Progenitor cell of endocrine pancreas (in vitro differentiated cells): ENCODE measurements at places on chromosomes 6 and 20.

DNA sequence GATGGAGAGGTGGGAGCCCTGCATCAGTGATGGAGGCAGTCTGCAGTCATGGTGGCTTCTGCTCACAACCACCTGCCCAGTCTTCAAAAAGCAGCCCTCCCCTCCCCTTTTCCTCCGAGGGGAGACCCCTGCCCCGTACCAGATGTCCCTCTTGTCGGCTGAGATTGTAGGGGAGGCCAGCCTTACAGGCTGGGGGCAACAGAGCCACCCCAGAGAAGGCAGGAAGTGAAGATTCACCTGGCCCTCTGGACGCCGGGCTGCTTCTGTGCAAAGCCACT lies 4.5 kb downstream of the TNFRSF6B start:
- H3K36me3 ChIP-seq, result peaks cover 4% of the 10 kb centered on the region
- H3K27me3 ChIP-seq, result no peaks in the 10 kb centered on the region
- no peak for DNase-seq
- H3K27ac ChIP-seq, result no peak overlapping the region
- H3K4me3 ChIP-seq, result no peak overlapping the region

DNA sequence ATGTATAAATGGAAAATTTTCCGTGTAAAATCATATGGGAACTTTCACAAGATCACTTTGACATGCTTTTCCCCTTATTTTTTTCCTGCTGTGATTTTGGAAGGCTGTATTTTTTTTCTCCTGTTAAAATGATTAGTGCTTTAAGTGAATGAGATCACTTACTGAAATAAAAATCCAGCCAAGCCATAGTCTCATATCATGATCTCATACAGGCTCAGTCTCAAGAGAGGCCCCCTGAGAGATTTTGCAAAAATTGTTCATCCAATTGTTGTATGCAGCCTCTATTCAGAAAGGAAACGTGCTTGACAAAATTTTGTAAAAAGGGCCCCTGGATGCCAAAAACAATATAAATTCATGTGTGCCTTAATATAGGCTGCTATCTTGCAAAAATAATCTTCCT lies 528.2 kb downstream of the HDGFL1 start:
- no peaks in the 10 kb centered on the region for H3K36me3 ChIP-seq
- no peaks in the 10 kb centered on the region for H3K27me3 ChIP-seq
- no peak overlapping the region for H3K4me3 ChIP-seq
- H3K4me1 ChIP-seq, result no peaks in the 10 kb centered on the region
- DNase-seq, result no peak

- H3K36me3 ChIP-seq, result no peaks in the 10 kb centered on the region
- DNase-seq, result no peak
- H3K4me1 ChIP-seq, result peaks cover 2% of the 10 kb centered on the region
- H3K4me3 ChIP-seq, result peak overlapping the region; percentile 85
- peak overlapping the region; percentile 98 for H3K27ac ChIP-seq
Measured at GRCh38 chr6:28953039-28953584, 29.3 kb upstream of the TRIM27 start.

GRCh38 chr6:104908888-104909525 lies 47.9 kb upstream of the LIN28B start:
- H3K4me1 ChIP-seq, result no peaks in the 10 kb centered on the region
- H3K27me3 ChIP-seq, result no peaks in the 10 kb centered on the region
- no peak overlapping the region for H3K4me3 ChIP-seq
- DNase-seq, result no peak
- peak overlapping the region; percentile 22 for H3K27ac ChIP-seq

GRCh38 chr20:62702895-62703852 lies 5.5 kb upstream of the NTSR1 start:
- H3K27ac ChIP-seq, result no peak overlapping the region
- H3K4me3 ChIP-seq, result no peak overlapping the region
- H3K27me3 ChIP-seq, result peaks cover 53% of the 10 kb centered on the region

DNA sequence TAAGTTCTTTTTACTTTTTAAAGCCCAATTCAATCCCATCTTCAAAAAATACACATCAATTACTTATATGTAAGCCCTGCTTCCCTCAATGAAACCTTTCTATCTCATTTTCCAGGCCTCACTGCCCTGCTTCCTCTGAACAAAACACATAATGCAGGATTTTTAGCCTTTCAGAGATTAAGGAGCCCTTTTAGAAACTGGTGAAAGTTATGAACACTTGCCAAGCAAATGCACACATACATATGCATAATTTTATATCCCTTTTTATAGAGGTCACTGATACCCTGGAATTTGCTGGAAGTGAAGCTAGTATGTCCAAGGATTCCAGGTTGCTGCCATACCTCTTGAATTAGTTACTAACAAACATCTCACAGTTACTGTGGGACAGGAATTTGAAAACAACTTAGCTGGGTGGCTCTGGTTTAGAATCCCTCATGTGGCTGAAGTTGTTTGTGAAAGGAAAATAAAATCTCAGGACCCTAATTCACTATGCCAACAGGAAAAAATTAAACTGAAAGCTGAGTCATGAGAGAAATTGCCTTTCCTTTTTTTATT lies 75.8 kb downstream of the UBE3D start:
- no peak for DNase-seq
- peaks cover 2% of the 10 kb centered on the region for H3K36me3 ChIP-seq
- no peaks in the 10 kb centered on the region for H3K4me1 ChIP-seq
- no peak overlapping the region for H3K4me3 ChIP-seq

DNA sequence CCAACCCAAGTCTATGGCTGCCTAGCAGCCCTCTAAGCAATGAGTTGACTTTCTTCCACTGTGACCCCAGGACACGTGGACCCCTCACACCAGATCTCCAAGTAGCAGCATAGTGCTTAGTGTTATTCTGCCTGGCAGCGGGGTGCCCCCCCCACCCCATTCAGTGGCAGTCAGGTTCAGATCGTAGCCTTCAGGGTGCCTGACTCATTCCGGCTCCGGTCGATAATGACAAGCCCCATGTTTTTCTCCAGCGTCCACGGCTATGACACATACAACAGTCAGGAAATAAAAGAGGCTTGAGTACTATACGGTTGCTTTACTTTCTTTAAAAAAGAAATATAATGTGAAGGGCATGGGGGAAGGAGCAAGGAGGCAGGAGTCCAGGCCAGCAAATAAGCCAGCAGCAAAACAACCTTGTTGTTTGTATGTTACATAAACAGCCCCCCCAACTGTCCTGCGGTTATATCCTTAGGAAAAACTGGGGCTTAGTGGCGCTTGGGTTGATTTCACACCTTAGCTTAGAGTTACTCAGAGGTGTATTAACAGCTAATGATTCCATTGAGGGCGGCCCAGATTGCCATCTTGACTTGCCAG lies 23.1 kb downstream of the GNAS start:
- H3K36me3 ChIP-seq, result peaks cover under 1% of the 10 kb centered on the region
- DNase-seq, result no peak
- no peak overlapping the region for H3K27ac ChIP-seq
